Fibroblast of mammary gland (primary cell): ENCODE measurements at places on chromosomes 2 and 18.

DNA sequence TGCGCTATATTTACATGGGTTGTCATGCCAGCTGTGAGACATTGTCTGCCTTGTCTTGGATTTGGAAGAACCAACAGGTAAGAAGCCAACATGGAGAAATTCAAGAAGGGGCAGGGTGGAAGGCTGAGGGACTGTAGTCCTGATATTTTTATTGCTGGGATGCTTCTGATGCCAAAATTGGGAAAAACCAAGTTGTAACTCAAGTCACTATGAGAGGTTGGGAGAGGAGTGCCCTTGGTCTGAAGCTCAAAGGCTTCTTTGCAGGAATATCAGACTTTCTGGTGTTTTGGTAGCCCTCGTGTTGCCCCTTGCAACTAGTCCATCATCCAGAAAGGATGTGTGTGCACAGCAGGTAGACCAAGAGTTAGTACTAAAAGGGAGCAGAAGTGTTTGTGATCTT is 294.3 kb upstream of the EPAS1 start:
- no peak for DNase-seq

GRCh38 chr2:119943058-119943457 is 69.8 kb upstream of the EPB41L5 start:
- peak; percentile 56 for DNase-seq

- no peak for DNase-seq
These were observed 46.8 kb upstream of the RIOK3 start for GRCh38 chr18:23406271-23406787.

GRCh38 chr2:103808814-103809213 is 1045.1 kb upstream of the POU3F3 start:
- DNase-seq: no peak

DNA sequence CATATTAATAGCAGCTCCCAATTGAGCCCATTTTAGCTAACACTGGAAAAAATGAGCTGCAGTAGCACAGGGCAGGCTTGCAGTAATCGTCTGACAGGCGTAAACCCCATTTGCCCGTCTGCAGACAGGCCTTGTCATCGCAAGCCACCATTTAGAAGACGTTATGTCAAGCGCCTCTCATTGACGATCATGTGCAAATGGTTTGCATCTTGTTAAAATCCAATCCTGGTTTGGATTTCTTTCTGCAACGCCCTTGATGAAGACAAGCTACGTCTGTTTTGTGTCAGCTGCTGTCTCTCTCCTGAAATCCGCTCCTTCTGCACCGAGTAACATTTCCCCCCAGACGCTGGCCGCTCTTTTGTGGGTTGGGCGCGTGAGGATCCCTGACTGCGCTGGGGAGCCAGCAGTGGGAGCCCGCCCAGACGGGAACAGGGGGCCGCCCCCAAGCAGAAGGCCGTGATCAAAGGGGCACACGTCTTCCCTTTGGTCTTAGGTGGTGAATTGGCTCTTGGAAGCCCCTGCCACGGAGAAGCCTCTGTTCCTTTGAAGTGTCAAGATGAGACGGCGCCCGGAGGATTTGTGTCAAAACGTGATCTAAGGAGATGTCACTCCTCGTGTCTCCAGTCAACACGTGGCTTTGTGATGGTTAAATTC is 84.2 kb upstream of the GPC1 start:
- peak; percentile 19 for DNase-seq

- peak; percentile 33 for DNase-seq
These were observed 52.7 kb upstream of the CCDC68 start for GRCh38 chr18:55012008-55012407.
